HT-29 (cell line): ENCODE measurements at places on chromosomes 5 and 9. TPM values are rescaled to one million over a fixed set of nuclear protein-coding genes. Genes with fewer than 3 reads are reported as not detected.

- no peak for DNase-seq
These were observed 16.1 kb upstream of the FKTN start for GRCh38 chr9:105541838-105542237.

The DMGDH gene
- not detected in 2 replicates for total RNA-seq

The SPEF2 gene
- 1.3 and 4.3 TPM in 2 replicates for total RNA-seq

- no peak for DNase-seq
These were observed 386.5 kb upstream of the RFX3 start for GRCh38 chr9:3912280-3912679.

- no peak for DNase-seq
These were observed 25.8 kb downstream of the COL23A1 start for GRCh38 chr5:178564397-178564796.

- peak; percentile 87 for DNase-seq
These were observed 79.6 kb downstream of the PDE4D start for GRCh38 chr5:59813761-59814536.

The TTC23L gene
- not detected in 2 replicates for total RNA-seq

DNA sequence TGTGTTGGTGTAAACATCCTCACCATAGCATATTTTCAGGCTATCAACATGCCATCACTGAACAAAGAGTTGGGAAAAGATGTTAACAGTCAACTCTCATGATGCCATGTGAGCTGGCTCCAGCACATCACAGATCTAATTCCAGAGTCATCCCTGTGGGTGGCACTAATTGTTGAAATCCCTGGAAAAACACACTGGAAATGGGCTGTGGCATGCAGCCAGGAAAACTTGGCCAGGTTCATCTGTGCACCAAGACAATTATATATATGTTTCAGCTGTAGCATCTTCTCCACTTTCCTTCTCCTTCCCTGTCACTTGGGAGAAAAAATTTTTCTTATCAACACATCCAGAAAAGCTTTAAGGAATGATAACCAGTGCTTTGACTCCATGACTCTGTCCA, 313.7 kb downstream of the TRIM32 start:
- DNase-seq = no peak

- no peak for DNase-seq
These were observed 84.1 kb downstream of the PTPDC1 start for GRCh38 chr9:94168203-94169000.

DNA sequence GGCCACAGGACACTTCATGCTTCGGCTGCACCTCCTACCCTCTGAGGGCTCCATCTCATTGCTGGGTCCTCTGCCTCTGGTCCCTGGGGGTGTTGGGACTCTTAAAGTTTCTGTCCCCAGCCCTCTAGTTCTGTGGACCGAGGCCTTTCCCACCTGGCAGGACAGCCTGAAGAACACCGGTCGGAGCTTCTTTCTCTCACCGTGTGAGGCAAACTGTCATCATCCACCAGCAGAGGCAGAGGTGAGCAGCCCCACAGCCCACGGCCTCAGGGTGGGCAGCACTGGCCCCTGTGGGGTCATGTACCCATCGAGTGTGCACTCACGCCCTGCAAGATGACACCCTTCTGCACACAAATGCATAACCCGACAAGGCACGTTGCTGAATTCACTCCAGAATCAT, 49.9 kb downstream of the IRX2 start:
- DNase-seq = no peak

- peak; percentile 75 for DNase-seq
These were observed 90.8 kb downstream of the PLPPR1 start for GRCh38 chr9:101119206-101119819.

The MSMP gene
- total RNA-seq = 0.28 TPM in 1 of 2 replicates, not detected in the other

DNA sequence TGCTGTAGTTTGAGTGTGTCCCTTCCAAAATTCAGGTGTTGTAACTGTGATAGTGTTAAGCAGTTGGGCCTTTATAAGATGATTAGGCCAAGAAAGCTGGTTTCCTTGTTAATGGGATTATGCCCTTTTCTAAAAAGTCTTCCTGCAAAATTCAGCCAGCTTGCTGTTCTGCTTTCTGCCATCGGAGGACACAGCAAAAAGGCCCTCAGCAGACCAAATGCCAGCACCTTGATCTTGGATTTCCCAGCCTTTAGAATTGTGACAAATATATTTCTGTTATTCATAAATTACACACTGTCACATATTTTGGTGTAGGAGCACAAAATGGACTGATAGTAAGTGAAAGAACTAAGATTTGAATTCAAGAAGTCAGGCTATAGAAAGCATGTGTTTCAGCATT, 203.2 kb downstream of the IZUMO3 start:
- DNase-seq = no peak

The ZNF483 gene
- total RNA-seq = not detected in 2 replicates

DNA sequence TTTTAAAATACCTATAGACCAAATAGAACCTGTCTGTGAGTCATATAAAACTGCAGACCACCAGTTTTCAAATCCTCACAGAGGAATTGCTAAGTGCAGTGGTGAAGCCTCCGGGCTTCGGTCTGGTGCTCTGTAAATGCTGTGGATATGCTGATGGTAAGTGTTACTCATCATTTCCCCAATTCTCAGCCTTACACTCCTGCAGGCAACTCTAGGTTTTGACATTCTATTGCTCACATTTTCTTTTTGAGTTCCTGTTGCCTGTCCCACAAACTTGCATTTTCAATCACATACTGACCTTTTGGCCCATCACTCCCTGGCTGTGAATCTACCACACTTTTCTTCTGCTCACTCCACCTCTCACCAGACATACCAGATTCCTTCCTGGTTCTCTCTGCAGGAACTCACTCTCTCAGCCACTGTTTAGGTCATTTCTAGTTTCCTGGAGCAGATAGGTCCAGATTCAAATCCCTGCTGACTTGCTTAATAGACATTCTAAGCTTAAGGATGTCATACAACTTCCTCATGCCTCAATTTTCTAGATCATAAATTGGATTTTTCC, 192.9 kb downstream of the RAB3C start:
- DNase-seq = no peak

- no peak for DNase-seq
These were observed 122.3 kb upstream of the ABCA1 start for GRCh38 chr9:105050296-105050695.

DNA sequence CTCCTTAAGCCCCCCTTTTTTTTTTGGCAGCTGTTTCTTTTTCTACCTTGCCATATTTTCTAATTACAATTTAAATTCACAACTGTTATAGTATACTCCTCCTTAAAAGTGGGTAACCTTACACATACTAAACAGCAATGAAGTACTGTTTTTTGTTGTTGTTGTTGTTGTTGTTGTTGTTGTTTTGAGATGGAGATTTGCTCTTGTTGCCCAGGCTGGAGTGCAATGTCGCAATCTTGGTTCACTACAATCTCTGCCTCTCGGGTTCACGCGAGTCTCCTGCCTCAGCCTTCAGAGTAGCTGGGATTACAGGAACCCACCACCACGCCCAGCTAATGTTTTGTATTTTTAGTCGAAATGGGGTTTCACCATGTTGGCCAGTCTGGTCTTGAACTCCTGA, 669.1 kb upstream of the CDH6 start:
- DNase-seq = no peak

GRCh38 chr9:89065921-89066320, 74.7 kb downstream of the S1PR3 start:
- DNase-seq = no peak

DNA sequence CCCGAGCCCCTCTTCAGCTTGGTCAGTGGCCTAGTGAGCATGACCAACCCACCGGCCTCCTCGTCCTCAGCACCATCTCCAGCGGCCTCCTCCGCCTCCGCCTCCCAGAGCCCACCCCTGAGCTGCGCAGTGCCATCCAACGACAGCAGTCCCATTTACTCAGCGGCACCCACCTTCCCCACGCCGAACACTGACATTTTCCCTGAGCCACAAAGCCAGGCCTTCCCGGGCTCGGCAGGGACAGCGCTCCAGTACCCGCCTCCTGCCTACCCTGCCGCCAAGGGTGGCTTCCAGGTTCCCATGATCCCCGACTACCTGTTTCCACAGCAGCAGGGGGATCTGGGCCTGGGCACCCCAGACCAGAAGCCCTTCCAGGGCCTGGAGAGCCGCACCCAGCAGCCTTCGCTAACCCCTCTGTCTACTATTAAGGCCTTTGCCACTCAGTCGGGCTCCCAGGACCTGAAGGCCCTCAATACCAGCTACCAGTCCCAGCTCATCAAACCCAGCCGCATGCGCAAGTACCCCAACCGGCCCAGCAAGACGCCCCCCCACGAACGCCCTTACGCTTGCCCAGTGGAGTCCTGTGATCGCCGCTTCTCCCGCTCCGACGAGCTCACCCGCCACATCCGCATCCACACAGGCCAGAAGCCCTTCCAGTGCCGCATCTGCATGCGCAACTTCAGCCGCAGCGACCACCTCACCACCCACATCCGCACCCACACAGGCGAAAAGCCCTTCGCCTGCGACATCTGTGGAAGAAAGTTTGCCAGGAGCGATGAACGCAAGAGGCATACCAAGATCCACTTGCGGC, 1.8 kb downstream of the EGR1 start:
- DNase-seq = no peak

DNA sequence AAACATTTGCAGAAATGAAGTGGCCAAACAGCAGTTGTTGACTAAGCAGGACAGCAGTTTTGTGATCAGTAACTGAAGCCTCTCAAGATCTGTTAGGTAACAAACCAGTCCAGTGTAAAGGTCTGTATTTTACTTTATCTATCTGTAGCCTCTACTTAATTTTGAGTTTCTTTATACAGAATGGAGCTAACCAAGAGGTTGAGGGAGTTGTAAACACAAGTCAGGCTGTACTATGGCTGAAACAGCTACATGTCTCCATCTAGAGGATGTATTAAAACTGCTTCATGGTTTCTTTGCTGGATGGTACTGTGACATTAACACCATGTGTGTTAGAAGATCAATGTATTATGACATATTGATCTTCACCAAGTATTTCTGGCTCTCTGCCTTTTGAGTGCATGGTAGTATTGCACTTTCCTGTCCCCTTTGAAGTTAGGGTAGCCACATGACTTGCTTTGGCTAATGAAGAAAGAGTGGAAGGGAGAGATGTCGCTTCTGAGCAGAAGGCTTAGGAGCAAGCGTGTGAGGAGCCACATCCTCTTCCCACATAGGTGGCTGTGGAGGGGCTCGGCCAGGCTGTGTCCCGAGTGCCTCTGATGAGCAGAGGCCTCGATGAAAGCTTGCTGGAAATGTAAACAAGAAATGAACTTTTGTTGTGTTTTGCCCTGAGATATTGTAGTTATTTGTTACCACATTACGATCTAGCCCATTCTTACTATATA, 105.6 kb upstream of the PCA3 start:
- DNase-seq = peak; percentile 51

- DNase-seq = no peak
These were observed 1.7 kb downstream of the TRAF1 start for GRCh38 chr9:120924698-120925534.

The NANS gene
- total RNA-seq = 122 and 125 TPM in 2 replicates

The IL13 gene
- not detected in 2 replicates for total RNA-seq

The OSMR gene
- not detected in 2 replicates for total RNA-seq

GRCh38 chr5:137856201-137856600, 11.5 kb upstream of the MYOT start:
- no peak for DNase-seq

The AHRR gene
- total RNA-seq = 3.0 and 5.4 TPM in 2 replicates

GRCh38 chr5:151523335-151523734, 67.8 kb downstream of the FAT2 start:
- peak; percentile 56 for DNase-seq

DNA sequence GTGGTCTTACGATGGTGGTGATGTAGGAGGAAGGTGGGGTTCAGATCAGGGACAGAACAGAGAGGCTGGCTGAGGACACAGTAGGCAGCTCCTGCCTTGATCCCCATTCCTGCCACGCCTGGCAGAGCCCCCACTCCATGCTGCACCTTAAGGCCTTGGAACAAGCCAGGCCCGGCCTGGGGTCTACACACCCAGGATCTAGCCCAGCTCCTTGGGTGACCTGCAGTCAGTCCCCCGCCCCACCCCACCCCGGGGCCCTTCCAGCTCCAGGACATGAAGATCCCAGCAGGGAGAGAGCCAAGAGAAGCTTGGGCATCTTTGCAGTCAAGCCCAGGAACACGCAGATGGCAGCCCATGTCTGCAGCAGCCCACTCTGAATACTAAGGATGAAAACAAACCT, 34.7 kb downstream of the WHRN start:
- no peak for DNase-seq

The DPYSL3 gene
- total RNA-seq = 0.81 and 2.3 TPM in 2 replicates

The SPINK7 gene
- not detected in 2 replicates for total RNA-seq
